ENCODE measurements at places on chromosomes 7 and 10.

DNA sequence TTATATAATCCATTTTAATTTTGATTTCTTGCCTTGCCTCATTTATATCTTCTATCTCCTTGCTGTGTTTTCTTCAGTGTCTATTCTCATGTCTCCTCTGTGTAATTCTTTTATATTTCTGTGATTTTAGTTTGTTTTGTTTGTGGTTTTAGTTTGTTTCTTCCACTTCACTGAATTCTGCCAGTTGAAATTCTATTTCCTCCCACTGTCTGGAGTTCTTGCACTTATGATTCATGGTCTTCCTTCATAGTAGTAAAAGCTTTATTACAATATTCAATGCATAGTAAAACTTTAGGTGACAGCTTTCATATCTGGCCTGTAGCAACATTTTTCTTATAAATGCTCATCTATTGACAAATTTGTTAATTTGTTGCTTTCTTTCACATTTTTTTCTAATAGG is 113.3 kb downstream of the MAGI2 start:
- DNase-seq = no peak

DNA sequence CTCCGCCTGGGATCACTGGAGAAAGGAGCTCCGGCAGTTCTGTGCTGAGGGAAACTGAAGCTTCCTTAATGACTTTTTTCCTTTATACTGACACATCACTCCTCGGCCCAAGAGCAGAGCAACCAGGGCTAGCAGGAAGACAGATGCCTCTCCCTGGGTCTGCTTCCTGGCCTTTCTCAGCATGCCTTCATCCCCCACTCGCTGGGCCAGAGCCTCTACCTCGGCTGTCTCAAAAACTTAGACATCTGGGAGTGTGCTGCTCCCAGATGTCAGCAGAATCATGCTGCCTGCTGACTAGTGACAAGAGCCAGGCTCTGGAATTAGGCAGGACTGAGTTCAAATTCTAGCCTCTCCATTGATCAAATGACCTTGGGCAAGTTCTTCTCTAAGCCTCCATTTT is 24.4 kb upstream of the LRRC4 start:
- no peak for DNase-seq

DNA sequence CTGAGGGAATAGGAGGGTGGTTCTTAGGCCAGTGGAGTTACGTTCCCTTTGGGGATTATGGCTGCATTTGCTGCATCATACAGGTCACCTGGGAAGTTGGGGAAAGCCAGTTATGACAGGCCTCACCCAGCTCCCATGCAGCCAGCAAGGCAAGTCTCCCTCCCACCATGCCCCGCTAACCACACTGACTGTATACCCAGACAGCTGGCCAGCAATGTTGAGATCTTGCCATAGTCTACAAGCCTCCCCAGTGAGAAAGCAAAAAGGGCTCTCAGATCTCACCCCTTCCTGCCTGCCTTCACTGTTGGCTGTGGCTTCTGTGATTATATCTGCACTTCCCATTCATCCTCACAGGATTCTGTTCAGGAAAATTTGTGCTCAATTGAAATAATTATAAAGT is 133.3 kb upstream of the HGF start:
- DNase-seq = no peak

- DNase-seq = no peak
Observed at GRCh38 chr7:195010-195829, 2.8 kb downstream of the FAM20C start.
